ENCODE measurements at places on chromosomes 5 and 9. TPM values are rescaled to one million over a fixed set of nuclear protein-coding genes. Genes with fewer than 3 reads are reported as not detected.
A peak's percentile ranks its signal among the peaks of the same experiment; 100 is the strongest.

GRCh38 chr9:19495186-19496028 lies 86.6 kb downstream of the ACER2 start:
- no peak for DNase-seq

DNA sequence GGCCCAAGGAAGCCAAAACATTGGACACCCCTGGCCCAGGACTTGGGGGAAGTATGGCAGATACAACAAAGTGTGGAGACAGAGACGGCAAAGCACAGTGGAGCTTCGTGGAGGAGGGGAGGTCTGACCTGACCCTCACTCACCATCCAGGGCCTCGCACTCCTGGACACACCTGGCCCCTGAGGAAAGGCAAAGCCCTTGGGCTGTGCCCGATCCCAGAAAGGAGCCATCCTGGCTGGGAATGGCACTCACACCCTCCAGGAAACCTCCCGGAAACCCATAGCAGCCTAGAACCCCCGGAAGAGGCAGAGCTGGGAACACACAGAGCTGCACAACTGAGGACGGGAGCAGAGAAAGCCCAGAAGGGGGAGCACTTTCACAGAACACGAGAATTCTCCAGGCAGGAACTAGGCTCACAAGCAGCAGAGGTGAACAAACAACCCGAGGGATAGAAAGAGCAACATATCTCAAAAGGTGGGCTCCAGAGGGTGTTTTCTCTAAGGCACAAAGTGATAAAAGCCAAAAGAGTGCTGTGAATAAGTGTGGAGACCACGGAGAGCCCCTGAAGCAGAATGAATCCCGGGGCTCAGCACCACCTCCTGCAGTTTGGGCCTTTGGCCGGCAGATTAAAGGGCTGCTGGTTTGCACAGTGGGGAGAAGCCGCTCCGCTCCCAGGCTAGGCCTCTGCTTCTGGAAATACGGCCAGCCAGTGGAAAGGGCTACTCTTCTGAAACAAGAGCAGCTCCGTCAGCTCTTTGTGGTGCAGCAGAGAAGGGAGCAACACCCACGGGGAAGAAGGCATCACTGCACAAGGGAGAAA lies 108.2 kb downstream of the UBE2R2 start:
- no peak for DNase-seq

GRCh38 chr9:20307621-20308020 lies 314.7 kb downstream of the MLLT3 start:
- DNase-seq, result no peak

DNA sequence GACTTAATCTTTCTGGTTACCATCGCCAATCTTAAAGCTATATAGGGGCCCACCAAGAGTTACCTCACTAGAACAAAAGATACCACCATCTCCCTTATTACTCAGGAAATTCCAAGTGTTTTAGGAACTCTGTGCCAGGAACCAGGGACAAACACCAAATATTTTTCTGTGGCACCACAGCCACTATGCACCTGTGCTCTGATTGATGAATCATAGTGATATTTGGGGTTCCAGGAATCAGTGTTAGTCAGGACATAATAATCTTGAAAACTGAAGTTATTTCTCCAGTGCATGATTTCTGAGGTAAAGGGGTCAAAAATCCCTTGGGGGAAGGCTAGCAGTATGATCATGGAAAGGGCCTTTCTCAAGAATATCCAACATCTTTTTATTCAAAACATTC lies 10.2 kb upstream of the TMED7 start:
- DNase-seq, result no peak

DNA sequence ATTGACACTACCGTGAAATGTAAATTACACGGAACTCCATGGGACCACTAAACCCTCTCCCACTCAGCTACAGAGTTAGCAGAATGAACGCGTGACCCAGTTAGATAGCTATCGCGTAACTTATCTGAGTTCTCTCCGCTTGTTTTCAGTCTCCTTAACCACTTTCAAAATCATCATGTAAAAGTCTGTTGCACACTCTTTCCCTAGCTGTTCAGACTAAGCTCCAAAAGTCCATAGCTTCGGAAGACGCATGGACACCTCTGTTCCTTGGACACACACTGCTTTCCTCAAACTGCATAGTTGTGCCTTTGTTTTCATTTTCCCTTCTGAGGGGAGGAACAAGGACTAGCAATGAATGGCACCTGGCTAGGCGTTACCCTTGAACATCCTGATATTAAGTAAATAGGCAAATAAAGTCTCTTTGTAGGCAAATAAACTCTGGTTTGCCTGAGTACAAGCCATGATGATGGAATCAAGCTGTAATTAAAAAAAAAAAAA lies 83.3 kb downstream of the DAPK1 start:
- no peak for DNase-seq

DNA sequence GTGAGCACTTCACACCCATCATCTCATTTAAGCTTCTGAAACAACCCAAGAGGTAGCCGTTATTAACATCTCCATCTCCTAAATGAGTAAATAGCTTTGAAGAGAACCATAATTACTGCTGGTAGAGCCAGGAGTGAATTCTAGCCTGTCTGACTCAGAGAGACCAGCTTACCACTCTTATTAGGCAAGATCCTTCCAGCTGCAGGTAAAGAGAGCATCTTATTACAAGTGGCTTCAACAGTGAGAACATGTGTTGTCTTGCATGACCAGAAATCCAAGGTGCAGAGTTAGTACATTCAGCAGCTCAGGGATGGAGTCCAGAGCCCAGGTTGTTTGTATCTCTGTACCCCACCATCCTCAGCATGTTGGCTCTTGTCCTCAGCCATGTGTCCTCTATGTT lies 10.9 kb upstream of the AFAP1L1 start:
- no peak for DNase-seq

DNA sequence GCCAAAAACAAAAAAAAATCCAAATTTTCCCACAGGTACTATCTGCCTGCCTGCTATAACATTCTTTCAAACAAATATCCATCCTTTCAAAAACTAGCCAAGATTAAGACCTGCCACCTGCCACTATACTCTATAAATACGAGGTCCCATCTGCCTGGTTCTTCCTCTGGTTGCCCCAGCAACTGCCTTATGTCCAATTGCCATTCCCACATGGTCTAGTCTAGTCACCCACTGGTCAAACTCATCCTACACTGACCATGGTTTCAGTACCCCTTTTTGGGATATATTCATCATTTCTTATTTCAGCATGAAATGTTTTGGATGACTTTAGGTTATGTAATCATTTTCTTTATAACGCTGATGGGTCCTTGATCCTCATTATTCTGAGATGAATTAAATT lies 95.1 kb upstream of the CCNG1 start:
- no peak for DNase-seq

DNA sequence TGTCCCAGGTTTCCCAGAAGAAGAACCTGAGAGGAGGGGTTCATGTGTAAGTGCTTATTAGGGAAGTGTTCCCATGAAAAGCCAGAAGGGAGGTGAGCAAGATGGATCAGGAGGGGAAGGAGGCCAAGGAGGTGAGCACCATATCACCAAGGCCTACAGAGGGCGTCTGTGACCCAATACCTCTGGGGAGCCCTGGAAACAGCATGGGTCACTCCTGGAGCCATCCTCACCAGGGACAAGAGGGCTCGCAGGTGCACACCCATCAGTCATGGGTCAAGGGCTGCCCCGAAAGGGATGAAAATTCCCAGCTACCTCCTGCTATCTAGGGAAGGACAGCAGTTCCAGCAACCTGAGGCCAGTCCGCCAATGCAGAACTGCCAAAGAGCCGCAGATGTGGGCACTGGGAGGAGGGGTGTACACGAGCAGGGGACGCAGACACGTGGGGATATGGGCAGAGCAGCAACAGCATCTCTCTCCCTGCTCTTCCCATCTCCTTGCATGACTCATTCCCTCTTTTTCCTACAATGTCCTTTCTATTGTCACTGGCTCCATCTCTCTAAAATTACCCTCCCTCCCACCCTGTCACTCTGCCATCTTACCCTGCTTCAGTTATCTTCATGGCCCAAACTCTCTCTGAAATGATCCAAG lies 167.6 kb upstream of the FSTL4 start:
- DNase-seq, result no peak

DNA sequence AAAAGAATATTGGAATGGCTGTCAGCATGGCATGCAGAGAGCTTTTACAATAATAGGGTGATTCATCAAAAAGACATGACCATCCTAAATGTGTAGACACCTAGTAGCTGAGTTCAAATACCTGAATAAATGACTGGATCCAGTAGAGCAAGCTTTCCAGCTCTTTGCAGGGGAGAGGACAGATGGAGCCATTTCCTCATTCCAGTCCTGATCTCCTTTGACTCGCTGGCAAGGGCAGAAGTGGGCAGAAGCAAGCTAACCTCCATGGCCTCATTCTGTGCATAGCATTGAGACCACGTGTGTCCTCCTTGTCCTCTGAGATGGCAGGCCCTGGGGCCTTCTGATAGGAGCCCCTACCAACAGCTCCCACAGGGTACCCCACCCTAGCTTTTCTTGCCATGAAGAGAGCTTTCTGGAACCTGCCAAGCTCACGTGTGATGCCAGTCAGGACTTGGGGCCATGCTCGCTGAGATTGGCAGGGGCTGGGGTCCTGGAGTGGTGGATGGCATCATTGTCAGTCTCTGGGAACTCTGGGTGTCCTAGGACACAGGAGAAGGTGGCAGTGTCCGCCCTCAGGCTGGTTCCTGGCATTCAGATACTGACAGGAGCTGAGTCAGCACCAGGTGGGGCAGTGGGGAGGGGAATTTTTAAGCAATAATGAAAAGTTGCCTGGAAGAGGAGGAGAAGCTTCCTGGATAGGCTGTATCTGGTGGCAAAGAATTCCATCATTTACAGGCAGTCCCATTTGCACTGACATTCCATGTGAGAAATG lies 33.6 kb downstream of the WWC1 start:
- peak; percentile 40 for DNase-seq

GRCh38 chr9:3080951-3081350 lies 237.1 kb upstream of the PUM3 start:
- DNase-seq, result no peak

DNA sequence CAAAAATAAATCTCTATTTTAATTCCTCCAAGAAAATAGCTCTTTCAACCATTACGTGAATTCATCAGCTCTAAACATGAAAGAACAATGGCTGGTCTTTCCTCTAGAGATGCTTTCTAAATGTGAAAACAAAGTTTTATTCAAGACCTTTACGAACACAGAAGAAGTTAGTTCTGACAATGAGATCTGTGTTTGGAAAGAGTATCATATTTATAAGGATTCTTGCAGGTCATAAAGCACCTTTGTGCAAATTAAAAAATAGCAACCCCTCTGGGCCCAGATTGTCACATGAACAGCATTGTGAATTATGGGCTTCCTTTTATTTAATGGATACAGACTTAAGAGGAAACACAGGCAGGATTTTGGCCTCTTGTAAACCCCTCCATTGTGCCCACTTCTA lies 17.7 kb upstream of the FTMT start:
- no peak for DNase-seq

- no peak for DNase-seq
These were observed 24.4 kb downstream of the SLC25A25 start for GRCh38 chr9:128092199-128092977.

DNA sequence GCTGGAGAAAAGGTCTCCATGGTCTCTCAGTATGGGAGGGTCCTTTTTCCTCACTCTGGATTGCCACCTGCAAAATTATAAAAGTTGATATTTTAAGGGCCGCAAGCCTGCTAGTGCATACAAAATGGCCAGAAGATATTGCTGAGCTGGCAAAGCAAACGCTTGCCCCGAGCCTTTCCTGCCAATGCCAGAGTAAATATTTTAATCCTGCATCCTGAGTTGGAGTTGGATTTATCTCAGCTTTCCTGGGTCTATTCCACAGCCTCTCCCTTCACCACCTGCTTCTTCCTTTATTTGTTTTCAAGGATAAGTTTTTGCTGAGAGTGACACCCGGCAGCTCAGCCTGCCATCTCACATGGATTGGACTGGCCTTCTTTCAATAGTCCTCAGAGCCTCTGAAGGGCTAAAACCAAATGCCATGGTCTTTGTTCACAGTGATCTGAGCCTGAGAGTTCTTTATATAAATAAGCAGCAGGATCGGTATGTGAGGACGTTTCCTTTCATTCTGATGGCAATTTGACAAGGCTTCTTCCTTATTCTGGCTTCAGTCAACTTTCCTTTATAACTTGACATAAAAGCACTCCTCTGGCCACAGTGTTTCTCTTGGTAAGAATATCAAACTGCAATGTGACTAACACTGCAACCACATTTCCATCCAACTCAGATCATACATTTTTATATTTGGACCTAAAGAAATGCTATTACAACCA lies 170.1 kb downstream of the ADAMTS12 start:
- DNase-seq, result peak; percentile 71

- no peak for DNase-seq
These were observed 18.5 kb downstream of the TMEM167A start for GRCh38 chr5:83058726-83059125.

DNA sequence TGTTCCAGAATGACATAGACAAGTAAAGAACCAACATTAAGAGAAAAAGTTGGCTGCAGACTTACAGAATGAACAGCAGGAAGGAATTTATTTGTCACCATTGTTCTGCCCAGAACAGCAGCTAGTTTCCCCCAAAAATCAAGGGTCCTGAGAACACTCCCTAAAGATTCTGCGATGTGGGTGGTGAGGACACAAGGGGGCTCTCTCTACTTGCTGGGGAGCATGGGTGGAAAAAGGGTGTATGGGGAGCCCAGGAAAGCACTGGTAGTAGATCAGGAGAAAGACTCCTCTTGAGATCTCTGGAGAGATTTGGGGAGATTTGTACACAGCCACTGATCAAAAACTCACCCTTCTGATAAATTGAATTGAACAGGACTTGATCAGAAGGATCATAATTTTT lies 316.5 kb downstream of the KCTD16 start:
- no peak for DNase-seq

- no peak for DNase-seq
These were observed 269.5 kb upstream of the MSX2 start for GRCh38 chr5:174454890-174455289.

DNA sequence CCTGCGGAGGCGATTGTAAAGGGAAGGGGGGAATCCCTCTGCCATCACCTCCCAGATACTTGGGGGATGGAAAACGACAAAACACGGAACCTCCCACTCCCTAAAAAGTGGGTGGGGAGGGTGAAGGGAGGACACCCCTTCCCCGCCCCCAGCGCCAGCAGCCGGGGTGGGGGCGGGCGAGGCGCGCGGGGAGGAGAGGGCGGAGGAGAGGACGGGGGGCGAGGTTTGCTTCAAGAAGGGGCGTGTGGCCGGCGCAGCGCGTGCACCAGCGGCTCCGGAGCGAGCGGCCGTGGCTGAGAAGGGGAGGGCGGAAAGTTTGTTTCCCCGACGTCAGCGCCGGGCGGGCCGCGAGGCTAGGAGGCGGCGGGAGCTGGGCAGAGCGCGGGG lies at the start of gene PRRX2:
PRRX2 (plus strand) TSS at position 259 of the 387 bp plus-strand sequence. CDS start 221 bp downstream, outside the sequence.
- DNase-seq, result peak; percentile 36

GRCh38 chr5:159097784-159098602 lies 1.7 kb downstream of the EBF1 start:
- peak; percentile 27 for DNase-seq

- no peak for DNase-seq
These were observed 28.6 kb downstream of the RNF44 start for GRCh38 chr5:176508603-176509002.

The RAD17 gene
- total RNA-seq, result 25.7 TPM

The NUDCD2 gene
- total RNA-seq, result 15.7 TPM

The RMRP gene
- total RNA-seq, result 14,410 TPM

The ZBTB26 gene
- 6.5 TPM for total RNA-seq

The MACROH2A1 gene
- total RNA-seq, result 121 TPM

The LCN15 gene
- total RNA-seq, result not detected

The FOXD4L5 gene
- total RNA-seq, result 0.11 TPM

The PCSK1 gene
- total RNA-seq, result 0.48 TPM

The PCDHGA6 gene
- 0.41 TPM for total RNA-seq

The C1QTNF3 gene
- total RNA-seq, result 0.95 TPM

The ASPN gene
- total RNA-seq, result not detected

The CCNI2 gene
- 0.24 TPM for total RNA-seq

The IL5 gene
- not detected for total RNA-seq

Measured in astrocyte (in vitro differentiated cells and primary cell).